ENCODE measurements at places on chromosomes 11 and 22.
A peak's percentile ranks its signal among the peaks of the same experiment; 100 is the strongest.

DNA sequence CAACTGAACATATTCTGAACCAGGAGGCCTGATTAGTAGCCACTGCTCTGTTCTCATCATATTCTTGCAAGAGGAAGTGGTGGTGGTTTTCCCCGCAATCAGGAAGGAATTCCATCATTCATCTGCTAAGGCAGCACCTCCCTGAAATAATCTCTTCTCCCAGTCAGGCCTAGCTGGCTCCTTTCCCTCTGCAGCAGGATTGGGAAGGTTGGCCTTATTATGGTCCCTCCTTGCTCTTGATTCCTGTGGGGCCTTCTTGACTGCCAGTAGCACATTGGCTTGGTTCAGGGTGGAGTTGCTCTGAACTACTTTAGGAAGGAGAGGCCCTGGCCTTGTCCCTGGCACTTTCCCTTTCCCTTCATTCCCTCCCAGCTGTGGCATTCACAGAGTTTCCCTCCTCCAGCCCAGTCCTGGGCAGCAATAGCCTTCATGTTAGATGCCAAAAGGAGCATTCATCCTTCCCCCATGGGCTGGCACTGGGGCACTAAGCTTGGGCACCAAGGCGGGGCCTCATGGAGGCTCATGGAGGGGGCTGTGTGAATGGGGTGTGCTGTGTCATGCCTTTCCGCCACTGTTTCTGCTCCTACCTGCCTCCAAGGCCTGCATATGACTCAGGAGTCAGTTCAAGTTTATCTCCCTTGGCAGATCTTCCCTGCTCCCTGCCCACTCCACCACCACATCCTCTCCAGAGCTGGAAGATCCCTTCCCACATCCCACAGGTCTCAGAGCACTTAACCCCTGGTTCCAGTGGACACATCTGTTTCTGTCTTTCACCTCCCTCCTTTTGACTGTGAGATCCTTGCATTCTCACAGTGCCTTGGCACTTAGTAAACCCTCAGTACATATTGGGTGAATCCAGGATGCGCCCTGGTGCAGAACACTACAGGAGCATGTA lies 27.6 kb upstream of the CD44 start:
- peak; percentile 89 for DNase-seq

- DNase-seq, result peak; percentile 72
These were observed 33.9 kb downstream of the LMO2 start for GRCh38 chr11:33857933-33858371.

DNA sequence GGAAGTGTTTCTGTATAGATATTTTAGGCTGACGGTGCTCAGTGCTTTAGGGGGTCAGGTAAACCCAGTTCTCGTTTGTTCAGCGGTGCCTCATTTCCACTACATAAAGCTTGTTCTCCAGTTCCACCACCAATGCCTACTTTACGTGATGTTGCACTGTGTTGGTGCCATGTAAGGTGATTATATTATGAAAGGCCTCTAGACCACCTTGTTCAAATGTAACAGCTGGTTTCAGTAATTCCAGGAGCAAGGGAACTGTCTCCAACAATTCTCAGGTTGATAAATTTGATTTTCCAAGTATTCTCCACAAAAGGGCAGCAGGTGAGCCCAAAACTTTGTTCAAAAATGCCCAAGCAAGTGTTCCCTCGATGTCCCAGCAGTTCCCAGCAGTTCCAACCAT lies 83.7 kb upstream of the SEPTIN5 start:
- no peak for DNase-seq

DNA sequence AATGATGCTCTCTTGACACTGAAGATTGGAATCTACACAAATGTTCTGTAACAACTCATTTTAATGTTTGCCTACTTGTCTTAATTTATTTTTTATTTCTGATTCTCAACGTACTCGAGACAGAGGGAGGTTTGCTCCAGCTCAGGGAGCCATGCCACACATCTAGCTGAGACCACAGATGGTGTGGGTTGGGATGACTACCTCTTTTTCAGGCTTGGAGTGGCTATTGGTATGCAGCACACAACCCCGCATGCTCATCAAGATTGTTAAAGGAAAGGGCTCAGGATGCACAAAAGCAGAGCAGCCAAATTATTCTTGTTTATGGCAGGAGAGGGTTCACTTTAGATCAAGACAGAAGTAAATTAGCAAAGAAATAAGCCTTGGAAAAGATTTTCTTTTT lies 424.5 kb downstream of the OPCML start:
- DNase-seq, result no peak

DNA sequence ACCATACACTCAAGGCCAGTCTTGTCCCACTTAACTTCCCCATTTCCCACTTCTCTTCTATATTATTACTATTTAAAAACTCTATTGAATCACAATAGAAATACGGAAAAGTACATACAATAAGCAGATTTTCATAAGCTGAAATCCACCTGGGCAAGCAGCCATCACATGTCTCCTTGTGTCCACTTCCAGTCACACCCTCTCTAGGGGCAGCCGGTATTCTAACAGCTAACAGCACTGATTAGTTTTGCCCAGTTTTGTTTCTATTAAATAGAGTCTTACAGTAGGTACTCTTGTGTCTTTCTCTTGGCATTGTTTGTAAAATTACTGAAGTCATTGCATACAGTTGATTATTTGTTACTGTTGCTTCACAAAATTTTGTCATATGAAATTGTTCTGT lies 37.8 kb downstream of the PPP6R3 start:
- no peak for DNase-seq

All from AG08395 (cell line).